ENCODE measurements at places on chromosomes 16 and 17.
A peak's percentile ranks its signal among the peaks of the same experiment; 100 is the strongest.

DNA sequence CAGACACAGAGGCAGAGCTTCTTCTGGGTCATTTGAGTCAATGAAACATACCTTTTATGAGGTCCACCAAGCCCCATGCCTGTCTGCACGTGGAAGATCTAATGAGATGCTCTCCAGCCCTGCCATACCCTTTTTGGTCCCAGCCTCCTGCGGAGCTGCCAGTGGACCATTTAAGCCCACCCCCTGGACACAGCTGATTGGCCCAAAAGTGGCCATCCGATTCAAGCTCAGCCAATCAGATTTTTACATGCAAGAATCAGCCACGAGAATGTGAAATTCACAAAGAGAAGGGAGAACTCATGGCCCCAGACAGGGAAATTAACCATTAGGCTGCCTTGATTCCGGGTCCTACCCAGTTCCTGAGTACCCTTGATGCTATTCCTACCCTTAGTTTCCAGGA is 231.0 kb upstream of the EEF2KMT start:
- peak; percentile 15 for DNase-seq

GRCh38 chr16:2475413-2476344 is 752 bp downstream of the TBC1D24 start:
- no peak for DNase-seq

GRCh38 chr17:28812748-28813377 is 29.7 kb downstream of the FAM222B start:
- DNase-seq, result no peak

GRCh38 chr16:73033271-73033998 is 14.5 kb downstream of the ZFHX3 start:
- no peak for DNase-seq

DNA sequence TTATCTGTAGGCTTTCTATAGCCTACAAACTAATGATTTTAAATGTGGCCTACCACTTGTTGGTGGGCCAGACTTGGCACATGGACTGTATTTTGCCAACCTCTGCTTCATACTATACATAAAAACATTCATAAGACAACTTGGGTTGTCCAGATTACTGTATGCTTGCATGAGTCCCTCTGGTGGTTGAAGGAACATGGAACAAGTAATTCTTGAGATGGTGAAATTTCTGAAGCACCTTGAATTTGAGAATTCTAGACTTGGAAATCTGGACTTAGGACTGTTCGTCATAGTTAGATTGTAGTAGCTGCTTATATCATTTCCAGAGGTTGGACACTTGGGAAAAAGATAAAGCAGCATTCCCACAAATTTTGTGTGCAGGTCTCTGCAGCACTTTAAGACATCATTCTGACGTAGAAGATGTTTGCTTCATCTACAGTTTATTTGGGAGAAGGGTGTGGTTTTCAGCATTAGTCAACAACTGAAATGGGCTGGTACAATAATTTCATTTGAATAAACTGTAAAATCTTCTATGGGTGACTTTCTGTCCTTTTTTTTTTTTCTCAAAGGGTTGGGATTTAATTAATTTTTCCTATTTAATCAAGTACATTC is 31.2 kb downstream of the NFATC3 start:
- no peak for DNase-seq

- no peak for DNase-seq
These were observed 72.7 kb upstream of the GNG13 start for GRCh38 chr16:873243-873661.

- DNase-seq, result no peak
These were observed 347.2 kb downstream of the SOX9 start for GRCh38 chr17:72467841-72468653.

GRCh38 chr16:66511602-66512271 is 38.2 kb downstream of the TK2 start:
- peak; percentile 37 for DNase-seq

GRCh38 chr16:178668-179015 is 1.6 kb upstream of the HBQ1 start:
- no peak for DNase-seq

DNA sequence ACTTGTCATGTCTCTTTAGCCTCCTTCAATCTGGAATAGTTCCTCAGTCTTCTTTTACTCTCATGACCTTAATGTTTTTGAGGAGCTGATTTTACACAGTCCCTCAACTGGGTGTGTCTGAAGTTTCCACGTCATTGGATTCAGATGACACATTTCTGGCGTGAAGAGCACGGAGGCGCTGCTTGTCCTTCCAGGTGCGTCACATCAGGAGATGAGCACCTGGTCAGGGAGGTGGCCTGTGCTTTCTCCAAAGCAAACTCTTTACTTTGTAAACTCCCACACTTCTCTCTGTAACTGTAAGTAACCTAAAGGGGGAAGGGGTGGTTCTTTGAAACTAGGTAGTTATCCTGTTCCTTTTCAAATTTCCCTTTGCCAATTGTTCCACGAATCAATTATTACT is 52.5 kb upstream of the MNT start:
- DNase-seq, result no peak

GRCh38 chr17:78539781-78540180 is 37.4 kb downstream of the DNAH17 start:
- no peak for DNase-seq

DNA sequence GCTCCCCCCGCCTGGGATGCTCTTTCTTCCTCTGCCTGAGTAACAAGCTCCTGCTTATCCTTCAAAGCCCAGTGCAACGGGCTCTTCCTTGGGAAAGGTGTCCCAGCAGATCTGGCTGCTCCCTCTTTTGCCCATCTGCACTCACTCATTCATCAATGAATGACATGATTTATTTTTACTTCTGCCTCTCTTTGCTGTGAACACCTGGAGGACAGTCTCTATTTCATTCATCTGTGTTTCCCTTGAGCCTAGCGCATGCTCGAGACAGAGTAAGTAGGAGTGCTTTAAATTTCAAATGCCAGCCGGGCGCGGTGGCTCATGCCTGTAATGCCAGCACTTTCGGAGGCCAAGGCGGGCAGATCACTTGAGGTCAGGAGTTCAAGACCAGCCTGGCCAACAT is 22.0 kb upstream of the GINS2 start:
- no peak for DNase-seq

DNA sequence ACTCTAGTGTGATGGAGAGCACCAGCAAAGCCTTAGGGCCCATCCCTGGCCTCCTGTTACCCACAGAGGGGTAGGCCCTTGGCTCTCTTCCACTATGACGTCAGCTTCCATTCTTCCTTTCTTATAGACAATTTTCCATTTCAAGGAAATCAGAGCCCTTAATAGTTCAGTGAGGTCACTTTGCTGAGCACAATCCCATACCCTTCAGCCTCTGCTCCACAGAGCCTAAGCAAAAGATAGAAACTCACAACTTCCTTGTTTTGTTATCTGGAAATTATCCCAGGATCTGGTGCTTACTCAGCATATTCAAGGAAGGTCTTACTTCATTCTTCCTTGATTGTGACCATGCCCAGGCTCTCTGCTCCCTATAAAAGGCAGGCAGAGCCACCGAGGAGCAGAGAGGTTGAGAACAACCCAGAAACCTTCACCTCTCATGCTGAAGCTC is at the start of gene CCL8:
TSS of gene CCL8 (plus strand) at position 397 of the 445 bp plus-strand sequence. CDS start 67 bp downstream, outside the sequence.
- peak; percentile 39 for DNase-seq

- DNase-seq, result peak; percentile 39
These were observed 117.0 kb downstream of the RAB11FIP4 start for GRCh38 chr17:31508288-31509094.

- no peak for DNase-seq
These were observed 197.0 kb downstream of the CYLD start for GRCh38 chr16:50938932-50939331.

GRCh38 chr17:9038380-9038779 is 17.1 kb downstream of the NTN1 start:
- no peak for DNase-seq

GRCh38 chr16:28291651-28292626 is at the start of gene SBK1:
Gene SBK1, plus strand, starts transcription at chr16:28292525. Its CDS starts 24,867 bp downstream, at chr16:28317392.
- peak; percentile 71 for DNase-seq

GRCh38 chr17:72427761-72428109 is 306.9 kb downstream of the SOX9 start:
- DNase-seq, result no peak

GRCh38 chr17:82231562-82232321 is 2.9 kb downstream of the SLC16A3 start:
- no peak for DNase-seq

DNA sequence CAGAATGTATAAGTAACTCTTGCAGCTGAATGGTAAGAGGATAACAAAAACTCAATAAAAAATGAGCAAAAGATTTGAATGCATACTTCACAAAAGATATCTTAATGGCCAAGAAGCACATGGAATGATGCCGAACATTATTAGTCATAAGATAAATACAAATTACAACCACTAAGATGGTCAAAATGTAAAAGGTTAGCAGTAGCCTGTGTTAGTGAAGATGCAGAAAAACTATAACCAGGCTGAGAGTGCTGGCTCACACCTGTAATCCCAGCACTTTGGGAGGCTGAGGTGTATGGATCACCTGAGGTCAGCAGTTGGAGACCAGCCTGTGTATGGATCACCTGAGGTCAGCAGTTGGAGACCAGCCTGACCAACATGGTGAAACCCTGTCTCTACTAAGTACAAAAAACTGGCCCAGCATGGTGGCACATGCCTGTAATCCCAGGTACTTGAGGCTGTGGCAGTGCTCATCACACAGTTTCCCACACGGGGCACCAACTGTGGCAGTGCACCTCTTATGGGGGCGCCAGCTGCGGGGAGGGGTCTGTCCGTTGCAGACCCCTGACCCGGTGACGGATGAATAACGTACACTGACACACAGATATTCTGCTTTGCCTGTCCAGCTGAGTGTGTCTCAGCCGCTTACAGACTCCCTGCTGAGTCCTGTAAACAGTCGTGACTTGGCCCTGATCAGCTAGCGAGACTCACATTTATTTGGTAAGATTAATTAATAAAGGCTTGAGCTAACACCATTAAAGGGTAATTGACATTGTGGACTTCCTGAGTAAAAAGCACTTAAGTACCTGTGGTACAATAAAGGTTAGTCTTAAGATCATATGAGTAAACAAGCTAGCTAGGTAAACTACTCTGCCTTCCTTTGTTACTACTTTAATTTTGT is 45.7 kb upstream of the FAM20A start:
- no peak for DNase-seq

DNA sequence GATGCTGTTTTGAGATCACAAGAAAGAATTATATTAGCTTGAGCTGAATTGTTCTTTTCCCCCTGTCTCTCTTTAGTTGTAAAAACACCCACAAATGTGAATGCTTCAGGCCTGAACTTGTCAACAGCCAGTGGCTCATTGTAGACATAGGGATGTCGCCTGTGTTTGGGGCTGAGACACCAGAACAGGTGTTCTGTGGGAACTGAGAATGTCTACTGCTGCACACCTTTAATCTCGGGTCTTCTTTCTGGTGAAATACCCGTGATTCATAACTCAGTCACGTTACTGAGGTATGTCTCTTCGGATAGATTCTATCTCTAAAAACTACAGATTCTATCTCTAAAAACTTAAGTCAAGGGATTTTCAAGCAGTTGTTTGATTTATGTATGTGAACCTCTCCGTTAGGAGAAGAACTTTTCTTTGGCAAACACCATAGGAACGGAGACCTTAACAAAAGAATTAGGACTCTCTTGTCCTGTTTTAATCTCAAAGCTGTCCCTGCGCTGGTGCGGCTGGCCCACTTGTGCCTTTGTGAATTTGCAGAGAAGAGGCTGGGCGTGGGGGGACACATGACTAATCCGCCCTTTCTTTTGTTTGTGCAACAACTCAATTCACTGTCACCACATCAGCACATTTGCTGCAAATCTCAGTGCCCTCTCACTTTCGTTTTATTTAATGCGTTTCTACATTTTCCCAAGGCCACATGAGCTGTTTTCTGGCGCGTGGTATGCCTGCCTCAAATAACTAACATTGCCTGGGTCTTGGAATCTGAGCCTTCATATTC is 643.0 kb downstream of the MAF start:
- DNase-seq, result peak; percentile 7

GRCh38 chr17:56536766-56537165 is 56.7 kb upstream of the NOG start:
- no peak for DNase-seq

GRCh38 chr16:15765880-15766279 is 90.9 kb downstream of the MYH11 start:
- DNase-seq, result peak; percentile 66

DNA sequence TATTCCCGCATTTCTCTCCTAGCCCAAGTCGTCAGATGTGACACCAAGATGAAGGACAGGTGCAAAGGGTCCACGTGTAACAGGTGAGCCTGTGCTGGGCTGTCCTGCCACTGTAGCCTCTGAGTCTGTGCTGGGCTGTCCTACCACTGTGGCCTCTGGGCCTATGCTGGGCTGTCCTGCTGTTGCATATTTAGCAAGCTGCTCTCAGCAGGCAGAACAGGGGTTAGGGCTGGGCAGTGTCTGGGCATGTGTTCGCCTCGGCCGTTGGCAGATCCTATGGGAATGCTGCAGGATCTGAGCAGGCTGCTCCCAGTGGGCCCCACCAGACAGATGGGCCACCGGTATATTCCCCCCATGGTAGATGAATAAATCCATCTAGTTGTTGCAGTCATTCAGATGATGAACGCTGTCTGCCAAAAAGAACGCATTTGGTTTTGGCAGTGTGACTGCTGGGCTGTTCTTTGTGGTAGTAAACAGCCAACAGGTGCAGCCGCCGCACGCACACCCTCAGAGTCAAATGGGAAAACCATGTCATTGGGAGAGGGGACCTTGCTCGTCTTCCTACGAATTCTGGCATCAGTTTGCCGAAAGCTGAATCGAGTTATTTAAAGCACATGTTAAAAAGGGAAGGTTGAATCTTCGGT is 49.2 kb downstream of the CRISPLD2 start:
- no peak for DNase-seq

DNA sequence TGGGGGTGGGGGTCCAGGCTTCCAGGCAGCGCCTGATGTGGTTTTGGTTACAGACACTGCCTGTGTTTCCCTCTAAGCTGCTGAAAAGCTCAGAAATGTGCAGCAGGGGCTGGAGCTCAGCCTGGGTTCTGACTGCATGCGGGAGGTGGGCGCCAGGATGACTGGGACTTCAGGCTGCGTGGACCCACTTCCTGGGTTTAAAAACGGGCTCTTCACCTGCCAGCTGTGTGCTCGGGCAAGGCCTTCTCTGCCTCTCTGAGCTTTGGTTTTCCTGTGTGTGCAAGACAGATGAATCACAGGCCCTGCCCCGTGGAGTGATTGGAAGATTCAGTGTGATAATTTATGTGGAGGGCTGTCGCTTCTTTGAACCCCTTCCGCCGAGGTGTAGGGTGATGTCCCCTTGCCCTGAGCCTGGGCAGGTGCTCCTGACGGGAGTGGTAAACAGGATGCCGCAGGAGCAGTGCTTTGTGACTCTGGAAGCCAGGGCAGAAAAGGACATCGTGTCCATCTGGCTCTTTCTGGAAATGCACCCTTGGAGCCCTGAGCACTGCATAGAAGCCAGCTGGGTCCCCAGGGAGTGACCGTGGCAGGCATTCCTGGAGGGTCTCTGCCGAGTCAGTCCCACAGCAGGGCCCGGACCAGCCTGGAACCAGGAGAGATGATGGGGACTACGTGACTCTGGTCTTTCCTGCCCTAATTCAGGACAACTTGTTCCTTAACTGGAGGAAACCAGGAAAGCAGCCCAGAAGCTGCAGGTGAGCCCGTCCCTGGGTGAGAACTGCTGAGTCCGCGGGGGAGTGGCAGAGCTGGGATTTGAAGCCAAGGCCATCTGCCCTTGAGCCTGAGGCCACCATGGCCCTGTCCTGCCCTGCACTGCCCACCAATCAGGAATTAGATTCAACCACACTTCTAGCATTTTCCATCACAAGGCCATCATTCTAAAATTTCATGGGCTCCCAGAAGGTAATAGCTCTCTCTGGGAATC is 28.5 kb upstream of the SLC7A5 start:
- no peak for DNase-seq
